ENCODE measurements at places on chromosomes 6 and 20.

- DNase-seq, result peak; percentile 79
Observed at GRCh38 chr20:17617212-17617867, 47.5 kb downstream of the DSTN start.

- no peak for DNase-seq
Observed at GRCh38 chr6:80637312-80637711, 530.8 kb downstream of the BCKDHB start.

- DNase-seq, result peak; percentile 23
Observed at GRCh38 chr20:52083627-52084232, 107.8 kb downstream of the ZFP64 start.

DNA sequence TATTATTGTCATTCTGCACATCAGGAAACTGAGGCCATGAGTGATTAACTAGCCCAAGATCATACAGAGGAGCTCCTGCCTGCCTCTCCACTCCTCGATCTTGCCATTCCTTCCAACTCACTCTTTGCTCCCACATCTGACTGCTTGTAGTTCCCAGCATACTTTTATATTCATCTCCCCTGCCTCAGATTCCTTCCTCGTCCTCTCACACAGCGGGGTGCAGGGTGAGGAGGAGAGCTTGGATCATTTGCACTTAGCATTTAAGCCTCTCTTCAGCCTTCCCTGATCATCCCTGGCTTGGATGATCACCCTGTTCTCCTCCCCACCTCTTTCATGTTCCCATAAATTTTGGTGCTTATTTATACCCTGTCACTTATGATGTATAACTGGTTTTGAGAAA, 515.1 kb upstream of the SOX4 start:
- DNase-seq, result no peak

GRCh38 chr6:11212664-11213063, 19.8 kb downstream of the NEDD9 start:
- DNase-seq, result peak; percentile 61

GRCh38 chr20:19381947-19382346, 169.5 kb downstream of the SLC24A3 start:
- no peak for DNase-seq

- no peak for DNase-seq
Observed at GRCh38 chr6:21769405-21769861, 175.9 kb downstream of the SOX4 start.

DNA sequence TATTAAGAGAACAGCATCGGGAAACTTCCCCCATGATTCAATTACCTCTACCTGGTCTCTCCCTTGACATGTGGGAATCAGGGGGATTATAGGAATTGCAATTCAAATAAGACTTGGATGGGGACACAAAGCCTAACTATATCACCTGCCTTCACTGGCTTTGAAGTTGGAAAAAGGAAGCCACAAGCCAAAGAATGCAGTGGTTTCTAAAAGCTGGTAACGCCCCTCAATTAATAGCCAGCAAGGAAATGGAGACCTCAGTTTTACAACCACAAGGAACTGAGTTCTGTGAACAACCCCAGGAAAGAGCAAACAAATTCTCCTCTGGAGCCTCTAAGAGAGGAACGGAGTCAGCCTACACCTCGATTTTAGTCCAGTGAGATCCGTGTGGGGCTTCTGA, 244.1 kb downstream of the TFAP2A start:
- DNase-seq, result no peak

DNA sequence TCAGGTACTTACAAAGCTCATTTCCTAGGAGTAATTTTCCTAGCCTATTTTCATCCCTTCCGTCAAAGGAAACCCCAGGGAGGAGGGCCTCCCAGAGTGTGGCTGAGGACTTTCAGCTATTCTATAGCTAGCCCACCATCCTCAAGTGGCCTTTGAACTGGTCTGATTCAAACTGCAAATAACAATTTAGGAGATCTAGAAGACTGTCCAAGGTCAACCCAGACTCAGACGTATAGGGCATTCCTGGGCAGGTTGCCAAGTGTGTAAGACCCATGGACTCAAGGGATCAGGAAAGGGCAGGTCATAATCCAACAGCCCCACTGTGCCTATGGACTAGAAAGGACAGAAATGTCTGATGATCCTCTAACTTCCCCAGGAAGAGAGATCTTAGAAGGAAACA, 2.1 kb upstream of the RRAGD start:
- DNase-seq, result no peak

DNA sequence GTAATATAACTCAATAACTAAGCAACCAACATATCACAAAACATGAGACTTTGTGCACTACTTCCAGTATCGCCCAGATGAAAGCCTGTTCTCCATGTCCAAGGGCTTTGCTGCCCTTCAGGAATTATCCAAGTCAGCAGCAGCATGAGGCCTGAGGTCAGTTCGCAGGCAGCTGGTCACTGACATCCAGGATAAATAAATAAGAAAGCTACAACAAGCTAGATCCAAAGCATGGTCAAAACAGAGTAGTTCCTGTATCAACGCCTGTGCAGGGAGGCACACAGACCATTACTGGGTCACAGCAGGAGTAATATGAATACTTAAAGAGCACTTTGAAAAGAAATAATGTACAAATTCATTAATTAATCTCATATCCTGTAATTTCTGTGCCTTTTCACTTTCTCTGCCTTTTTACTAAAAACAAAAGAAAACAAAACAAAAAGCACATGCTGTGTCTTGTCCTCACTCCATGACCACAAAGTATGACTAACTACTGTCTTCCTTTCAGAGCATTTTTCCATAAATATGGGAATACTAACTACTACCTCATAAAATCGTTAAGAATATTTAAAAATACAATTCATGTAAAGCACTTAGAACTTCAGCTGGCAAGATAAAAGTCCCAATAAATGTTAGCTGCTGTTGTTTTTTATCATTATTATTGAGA, 374.9 kb upstream of the IRAK1BP1 start:
- DNase-seq, result no peak

GRCh38 chr6:168441434-168442391, 729 bp downstream of the SMOC2 start:
- no peak for DNase-seq

GRCh38 chr6:39847221-39847620, 55.0 kb downstream of the DAAM2 start:
- no peak for DNase-seq

GRCh38 chr6:43295456-43295855, 2.6 kb upstream of the SLC22A7 start:
- no peak for DNase-seq

DNA sequence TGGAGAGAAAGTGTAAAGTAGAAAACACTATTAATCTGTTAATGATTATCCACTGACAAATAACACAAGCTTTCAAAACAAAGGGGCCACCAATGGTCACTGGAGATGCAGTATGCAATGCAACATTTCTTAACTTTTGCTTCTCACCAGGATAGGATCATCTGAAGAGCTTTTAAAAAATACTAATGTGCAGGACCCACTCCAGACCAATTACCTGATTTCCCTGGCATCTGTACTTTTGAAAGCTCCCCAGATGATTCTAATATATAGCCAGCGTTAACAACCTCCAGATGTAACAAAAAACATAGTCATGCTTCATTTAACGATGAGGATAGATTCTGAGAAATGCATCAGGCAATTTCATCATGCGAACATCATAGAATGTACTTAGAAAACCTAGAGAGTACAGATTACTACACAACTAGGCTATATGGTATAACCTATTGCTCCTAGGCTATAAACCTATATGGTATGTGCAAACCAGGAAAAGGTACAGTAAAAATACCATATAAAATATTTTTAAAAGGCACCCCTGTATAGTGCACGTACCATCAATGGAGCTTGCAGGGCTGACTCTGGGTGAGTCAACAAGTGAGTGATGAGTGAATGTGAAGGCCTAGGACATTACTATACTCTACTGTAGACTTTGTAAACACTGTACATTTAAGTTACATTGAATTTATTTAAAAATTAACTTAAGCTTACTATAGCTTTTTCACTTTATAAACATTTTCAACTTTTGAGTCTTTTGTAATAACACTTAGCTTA, 69.2 kb downstream of the ATG5 start:
- DNase-seq, result no peak

DNA sequence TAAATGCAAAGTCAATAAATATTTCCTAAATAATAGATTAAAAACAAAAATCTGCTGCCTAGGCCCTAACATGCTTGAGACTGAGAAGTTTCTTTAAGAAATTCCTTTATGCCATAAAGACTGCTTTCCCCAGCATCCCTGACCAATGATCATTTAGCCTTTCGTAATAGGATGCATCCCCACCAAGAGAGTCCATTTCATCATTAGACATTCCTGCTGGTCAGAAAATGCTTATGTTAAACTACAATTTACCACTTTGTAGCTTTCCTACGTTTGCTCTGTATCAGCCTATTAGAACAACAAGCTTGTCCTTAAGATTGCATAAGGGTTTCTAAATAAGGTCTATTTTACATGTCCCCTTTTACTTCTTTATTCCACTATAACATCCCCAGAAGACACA, 59.8 kb upstream of the HSF2 start:
- no peak for DNase-seq

DNA sequence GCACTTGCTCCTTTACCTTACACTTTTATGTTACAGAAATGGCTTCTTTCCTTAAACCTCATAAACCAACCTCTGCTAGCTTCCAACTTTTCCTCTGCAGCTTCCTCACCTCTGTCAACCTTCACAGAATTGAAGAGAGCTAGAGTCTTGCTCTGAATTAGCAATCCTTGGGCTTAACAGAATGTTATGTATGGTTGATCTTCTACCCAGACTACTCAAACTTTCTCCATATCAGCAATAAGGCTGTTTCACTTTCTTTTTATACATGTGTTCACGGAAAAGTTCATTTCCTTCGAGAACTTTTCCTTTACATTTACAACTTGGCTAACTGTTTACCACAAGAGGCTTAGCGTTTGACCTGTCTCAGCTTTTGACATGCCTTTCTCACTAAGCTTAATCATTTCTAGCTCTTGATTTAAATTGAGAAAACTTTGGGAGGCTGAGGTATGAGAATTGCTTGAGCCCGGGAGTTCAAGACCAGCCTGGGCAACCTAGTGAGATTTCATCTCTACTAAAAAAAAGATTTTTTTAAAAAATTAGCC, 207.3 kb downstream of the BMP7 start:
- no peak for DNase-seq

GRCh38 chr6:3751730-3752530, 417 bp upstream of the PXDC1 start:
- peak; percentile 94 for DNase-seq

GRCh38 chr20:58659841-58660240, 8.8 kb downstream of the STX16 start:
- no peak for DNase-seq
